Left ventricle myocardium inferior (tissue), 1 donor: ENCODE measurements at places on chromosomes 2 and 18. TPM values are rescaled to one million over a fixed set of nuclear protein-coding genes. Genes with fewer than 3 reads are reported as not detected.
A peak's percentile ranks its signal among the peaks of the same experiment; 100 is the strongest.

GRCh38 chr2:3125001-3125760 lies 252.4 kb downstream of the EIPR1 start:
- no peak for DNase-seq

RHOB gene
- total RNA-seq = 193 TPM

DNA sequence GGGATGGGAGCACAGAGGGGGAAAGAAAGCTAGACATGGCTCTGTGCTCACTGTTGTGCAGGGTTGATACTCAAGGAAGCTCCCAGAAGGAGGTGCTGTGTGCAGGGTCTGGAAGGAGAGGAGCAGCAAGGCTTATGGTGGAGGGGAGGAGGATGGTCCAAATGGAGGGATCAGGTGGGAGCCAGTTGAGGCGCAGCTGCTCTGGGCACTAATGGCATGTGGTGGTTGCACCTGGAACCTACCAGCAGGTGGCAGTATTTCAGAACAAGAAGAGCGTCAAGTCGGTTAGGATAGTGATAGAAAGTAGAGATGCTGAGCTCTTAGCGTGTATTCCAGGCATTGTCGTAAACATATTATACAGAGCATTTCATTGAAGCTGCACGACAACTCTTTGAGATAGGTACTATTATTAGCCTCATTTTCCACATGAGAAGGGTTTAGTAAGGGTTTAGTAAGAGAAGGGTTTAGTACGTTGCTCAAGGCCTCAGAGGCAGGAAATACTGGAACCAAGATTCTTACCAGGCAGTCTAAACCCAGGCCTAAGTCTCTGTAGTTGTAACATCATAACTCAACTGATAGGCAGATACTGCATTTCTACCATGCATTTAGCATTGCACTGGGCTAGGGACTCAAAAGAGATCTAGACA lies 223.7 kb downstream of the CYP26B1 start:
- DNase-seq = peak; percentile 61

GRCh38 chr2:229443546-229444268 lies 172.6 kb upstream of the PID1 start:
- no peak for DNase-seq

ALK gene
- 0.14 TPM for total RNA-seq

EVA1A gene
- total RNA-seq = 0.41 TPM

EFR3B gene
- 8.7 TPM for total RNA-seq

- DNase-seq = no peak
Measured at GRCh38 chr2:8661736-8662135, 20.1 kb upstream of the ID2 start.

DNA sequence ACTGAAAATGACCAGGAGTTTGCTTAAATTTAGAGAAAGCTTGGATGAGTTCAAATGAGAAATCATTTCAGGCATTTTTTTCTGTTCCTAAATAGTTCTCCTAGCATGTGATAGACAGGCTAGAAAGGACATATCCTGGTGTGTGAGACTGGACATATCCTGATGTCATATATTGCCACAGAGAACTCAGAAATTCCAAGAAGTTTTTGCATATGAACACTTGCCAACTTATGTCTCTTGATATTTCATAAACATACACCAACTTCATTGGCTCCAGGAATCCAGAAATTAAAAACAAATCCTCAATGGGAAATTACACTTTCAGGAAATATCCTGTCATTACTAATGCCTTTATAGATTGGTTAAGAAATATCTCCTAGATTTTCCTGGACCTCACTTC lies 2.9 kb upstream of the SERPINB4 start:
- DNase-seq = no peak

KCNJ13 gene
- total RNA-seq = not detected

ZNF892 gene
- total RNA-seq = 4.0 TPM

FAM237A gene
- not detected for total RNA-seq

DNA sequence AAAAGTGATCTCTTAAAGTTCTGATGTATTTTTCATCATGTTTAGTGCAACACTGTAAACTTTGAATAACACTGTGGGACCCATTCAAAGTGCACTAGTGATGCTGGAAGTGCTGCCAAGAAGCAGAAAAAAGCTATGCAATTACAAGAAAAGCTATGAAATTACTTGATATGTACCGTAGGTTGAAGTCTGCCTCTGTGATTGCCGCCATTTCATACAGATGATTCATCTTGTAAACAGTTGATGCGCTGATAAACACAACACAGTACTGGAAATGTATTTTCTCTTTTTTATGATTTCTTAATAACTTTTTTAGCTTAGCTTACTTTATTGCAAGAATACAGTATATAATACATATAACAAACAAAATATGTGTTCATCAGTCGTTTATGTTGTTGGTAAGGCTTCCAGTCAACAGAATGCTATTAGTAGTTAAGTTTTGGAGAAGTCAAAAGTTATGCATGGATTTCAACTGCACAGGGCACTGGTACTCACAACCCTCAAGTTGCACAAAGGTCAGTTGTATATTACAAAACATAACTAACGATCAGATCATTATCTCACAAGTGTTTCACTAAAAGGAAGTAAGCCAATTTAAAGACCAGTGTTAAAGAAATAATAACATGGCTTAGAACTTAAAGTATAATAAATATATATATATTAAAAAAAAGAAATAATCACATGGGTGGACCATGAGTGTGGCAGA lies 82.0 kb downstream of the SGPP2 start:
- no peak for DNase-seq

- no peak for DNase-seq
Measured at GRCh38 chr2:13649918-13650317, 933.2 kb downstream of the TRIB2 start.

DNA sequence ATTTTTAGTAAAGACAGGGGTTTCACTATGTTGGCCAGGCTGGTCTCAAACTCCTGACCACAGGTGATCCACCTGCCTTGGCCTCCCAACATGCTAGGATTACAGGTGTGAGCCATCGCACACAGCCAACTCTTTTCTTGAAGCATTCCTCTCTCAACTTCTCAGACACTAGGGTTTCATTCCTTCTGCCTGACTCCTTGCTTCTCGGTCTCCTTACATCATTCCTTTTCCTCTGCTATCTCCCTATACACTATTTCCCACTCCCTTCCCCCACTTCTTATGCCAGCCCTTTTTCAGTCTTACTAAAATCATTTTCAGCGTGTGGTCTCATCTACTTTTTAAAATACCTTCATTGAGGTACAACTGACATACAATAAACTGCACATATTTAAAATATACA lies 6.1 kb downstream of the SOS1 start:
- DNase-seq = no peak

GALNT5 gene
- total RNA-seq = 0.19 TPM

- DNase-seq = no peak
Measured at GRCh38 chr2:15337996-15338666, 223.0 kb downstream of the NBAS start.

DSEL gene
- 1.6 TPM for total RNA-seq

ARHGAP28 gene
- total RNA-seq = 1.5 TPM

KIDINS220 gene
- total RNA-seq = 60.0 TPM

MARCO gene
- total RNA-seq = 7.0 TPM

- no peak for DNase-seq
Measured at GRCh38 chr2:31770741-31771140, 190.0 kb upstream of the SRD5A2 start.

PDCL3 gene
- 27.6 TPM for total RNA-seq

- no peak for DNase-seq
Measured at GRCh38 chr2:230974096-230974913, 21.6 kb upstream of the SPATA3 start.

TMEM127 gene
- 85.7 TPM for total RNA-seq

DNA sequence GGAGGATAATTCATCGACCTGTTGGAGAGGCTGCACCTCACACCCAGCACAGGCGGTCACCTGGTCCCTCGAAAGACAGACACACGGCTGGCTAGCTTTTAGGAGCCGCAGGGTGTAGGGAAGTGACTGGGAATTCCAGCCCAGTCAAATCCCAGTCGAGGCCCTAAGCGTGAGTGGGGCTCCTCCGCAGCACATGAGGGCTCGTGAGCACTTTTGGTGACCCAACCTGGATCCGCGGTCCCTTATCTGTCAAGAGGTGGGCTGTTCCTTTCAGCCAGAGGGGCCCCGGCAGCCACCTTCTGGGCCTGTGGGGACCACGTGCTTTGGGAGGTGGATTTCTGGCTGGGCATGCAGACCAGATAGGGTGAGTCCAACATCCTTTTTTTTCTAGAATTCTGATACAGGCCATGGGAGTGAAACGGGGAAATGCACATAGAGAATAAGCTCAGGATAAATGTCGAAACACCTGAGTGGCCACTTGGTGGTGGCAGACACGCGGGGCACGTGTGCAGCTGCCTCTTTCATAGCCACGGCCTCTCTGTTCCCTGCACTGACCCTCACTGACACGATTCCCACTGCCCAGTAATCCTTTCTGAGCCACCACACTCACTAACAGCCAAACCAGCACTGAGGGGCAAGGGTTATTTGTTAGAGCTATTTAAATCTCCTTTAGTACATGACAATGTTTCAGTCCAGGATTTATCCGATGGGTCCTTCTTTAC lies 148.4 kb upstream of the PXDN start:
- DNase-seq = no peak

GPR75 gene
- total RNA-seq = 0.82 TPM

- no peak for DNase-seq
Measured at GRCh38 chr2:183185534-183185933, 61.3 kb downstream of the NUP35 start.

PSTPIP2 gene
- 1.8 TPM for total RNA-seq

ZSWIM2 gene
- not detected for total RNA-seq

DNA sequence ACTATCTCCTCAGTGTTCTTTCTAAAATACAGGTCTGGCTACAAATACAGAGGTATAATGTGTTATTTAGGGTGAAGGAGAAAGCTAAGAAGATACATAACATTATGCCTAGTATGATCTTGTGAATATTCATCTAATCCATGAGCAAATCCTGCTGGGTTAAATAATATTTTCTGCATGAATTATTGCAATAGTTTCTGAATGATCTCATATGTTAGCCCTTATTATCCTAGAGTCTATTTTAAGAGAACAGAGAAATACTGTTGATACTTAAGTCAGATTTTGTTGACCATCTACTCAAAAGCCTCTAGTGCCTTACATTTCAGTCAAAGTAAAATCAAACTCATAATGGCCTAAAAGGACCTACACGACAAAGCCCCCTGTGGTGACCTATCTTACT lies 382.3 kb downstream of the FIGN start:
- no peak for DNase-seq

DNA sequence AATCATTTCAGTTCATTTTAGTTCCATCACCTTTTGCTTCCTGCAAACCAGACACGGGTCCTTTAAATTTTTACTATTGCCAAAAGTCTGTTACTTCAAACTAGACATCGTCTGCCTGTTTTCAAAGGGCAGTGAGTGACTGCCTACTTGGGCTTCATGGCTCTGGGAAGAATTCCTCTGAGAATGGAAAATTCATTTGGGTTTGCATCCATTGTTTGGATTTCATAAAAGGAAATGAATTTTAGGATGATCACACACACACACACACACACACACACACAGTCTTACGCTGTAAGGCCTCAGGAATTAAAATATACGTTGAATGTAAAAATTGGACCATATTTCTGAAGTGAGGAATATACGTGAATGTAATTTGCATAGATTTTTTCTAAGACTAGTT lies 1584.3 kb upstream of the ACVR2A start:
- no peak for DNase-seq

FASTKD2 gene
- total RNA-seq = 39.9 TPM

GRCh38 chr2:96914332-96914731 lies 44.5 kb upstream of the SEMA4C start:
- DNase-seq = no peak

GRCh38 chr2:95698146-95698545 lies 106.3 kb downstream of the TRIM43 start:
- no peak for DNase-seq

CPO gene
- total RNA-seq = 0.25 TPM

- no peak for DNase-seq
Measured at GRCh38 chr2:200471928-200472645, 37.8 kb downstream of the KCTD18 start.
